ENCODE measurements at places on chromosomes 7 and 10. TPM values are rescaled to one million over a fixed set of nuclear protein-coding genes. Genes with fewer than 3 reads are reported as not detected.

DNA sequence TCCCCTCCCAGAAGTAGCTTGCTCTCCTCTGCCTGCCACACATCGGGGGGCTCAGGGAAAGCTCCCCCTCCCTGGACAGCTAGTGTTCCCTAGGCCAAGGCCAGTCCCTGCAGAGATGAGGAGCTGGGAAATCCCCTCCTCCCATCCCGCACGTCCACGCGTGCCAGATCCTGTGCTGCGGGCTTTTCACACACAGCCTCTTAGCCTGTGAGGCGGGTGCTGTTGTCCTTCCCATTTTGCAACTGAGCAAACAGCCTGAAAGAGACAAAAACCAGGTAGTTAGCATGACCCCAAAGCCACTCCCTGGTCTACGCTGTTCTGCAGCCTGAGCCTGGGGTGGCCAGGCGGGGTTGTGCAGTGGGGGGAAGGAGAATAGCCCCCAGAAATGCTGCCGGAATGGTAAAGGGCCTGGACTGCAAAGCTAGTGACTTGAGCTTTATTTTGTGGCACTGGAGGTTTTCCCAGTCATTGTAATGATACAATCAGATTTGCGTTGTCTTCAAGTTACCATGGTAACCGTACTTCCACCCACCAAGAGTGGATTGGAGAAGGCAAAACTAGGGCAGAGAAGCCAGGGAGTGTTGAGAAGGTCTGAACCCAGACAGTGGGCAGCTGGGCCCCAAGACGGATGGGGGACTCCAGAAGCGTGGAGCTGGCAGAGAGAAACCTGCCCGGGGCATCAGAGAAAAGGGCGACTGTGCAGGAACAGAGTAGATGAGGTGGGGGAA lies 98.6 kb upstream of the KCTD7 start:
- H3K27ac ChIP-seq: no peak overlapping the region
- H3K4me1 ChIP-seq: no peaks in the 10 kb centered on the region
- no peak overlapping the region for H3K4me3 ChIP-seq
- H3K27me3 ChIP-seq: no peaks in the 10 kb centered on the region

GRCh38 chr7:69699931-69700330 lies 101.7 kb downstream of the AUTS2 start:
- H3K27ac ChIP-seq: no peak overlapping the region
- H3K36me3 ChIP-seq: no peaks in the 10 kb centered on the region
- no peak overlapping the region for H3K4me3 ChIP-seq
- H3K4me1 ChIP-seq: peaks cover 11% of the 10 kb centered on the region
- DNase-seq: no peak

DNA sequence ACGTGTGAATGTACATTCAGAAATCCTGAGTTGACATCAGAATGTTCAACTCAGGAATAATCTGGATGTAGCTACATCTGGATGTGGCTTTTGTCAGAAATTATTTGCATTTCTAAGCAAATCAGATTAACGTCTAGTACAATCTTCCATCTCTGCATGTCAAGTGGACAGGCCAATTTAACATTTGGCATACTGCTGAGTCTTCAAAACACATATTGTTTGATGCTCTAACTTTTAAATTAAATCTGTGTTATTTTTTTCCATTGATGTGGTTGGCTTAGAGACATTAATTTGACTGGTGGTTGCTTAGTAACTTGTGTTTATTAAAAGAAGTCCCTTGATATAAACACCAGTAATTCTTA lies 3.4 kb downstream of the STAMBPL1 start:
- peaks cover 78% of the 10 kb centered on the region for H3K4me1 ChIP-seq
- peaks cover 26% of the 10 kb centered on the region for H3K36me3 ChIP-seq
- no peak overlapping the region for H3K27ac ChIP-seq
- DNase-seq: no peak

DNA sequence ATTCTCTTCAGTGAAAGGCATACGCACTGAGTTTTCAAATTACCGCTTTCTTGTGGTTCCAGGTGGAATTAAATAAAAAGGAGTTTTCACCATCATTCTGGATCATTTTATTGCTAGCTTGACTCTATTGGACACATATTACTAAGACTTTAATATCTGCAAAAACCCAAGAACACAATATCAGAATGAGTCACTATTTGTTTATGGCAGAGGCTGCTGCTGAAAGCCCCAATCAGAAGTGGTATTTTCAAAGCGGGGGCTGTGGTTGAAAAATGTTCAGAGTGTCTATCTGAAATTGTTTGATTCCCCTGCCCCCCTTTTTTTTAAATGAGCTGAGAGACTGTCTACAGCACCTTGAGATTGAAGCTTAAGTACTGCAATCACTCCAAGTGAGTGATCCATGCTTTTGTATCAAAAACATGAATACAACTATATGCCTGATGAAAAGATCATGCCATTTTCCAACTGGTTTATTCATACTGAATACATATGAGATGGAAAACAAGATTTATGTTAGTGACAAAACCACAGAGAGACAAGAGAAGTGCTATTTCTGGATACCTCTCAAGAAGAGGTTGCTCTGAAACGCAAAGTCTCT lies 376.4 kb downstream of the HTR7 start:
- H3K4me1 ChIP-seq: no peaks in the 10 kb centered on the region
- H3K36me3 ChIP-seq: no peaks in the 10 kb centered on the region
- DNase-seq: no peak
- no peak overlapping the region for H3K27ac ChIP-seq

DNA sequence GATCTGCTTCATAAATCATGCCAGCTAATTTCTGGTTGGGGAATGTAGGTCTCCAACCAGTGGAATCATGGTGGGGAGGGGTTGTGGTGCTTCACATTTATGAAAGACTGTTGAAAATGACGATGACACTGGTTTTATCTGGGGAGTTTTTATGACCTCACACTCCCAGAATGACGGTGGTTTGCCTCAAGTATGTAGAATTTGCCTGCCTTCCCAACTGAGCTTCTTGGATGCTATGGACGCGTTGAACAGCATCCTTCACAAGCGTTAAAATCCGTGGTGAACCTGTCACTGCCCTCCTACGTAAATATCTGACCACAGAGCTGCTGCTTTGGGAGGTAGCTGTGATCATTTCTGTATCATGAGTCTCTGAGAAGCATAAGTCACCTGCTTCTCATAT lies 3.3 kb downstream of the INSYN2A start:
- peaks cover 2% of the 10 kb centered on the region for H3K4me1 ChIP-seq
- DNase-seq: no peak
- H3K27me3 ChIP-seq: peaks cover 28% of the 10 kb centered on the region
- H3K4me3 ChIP-seq: no peak overlapping the region

DNA sequence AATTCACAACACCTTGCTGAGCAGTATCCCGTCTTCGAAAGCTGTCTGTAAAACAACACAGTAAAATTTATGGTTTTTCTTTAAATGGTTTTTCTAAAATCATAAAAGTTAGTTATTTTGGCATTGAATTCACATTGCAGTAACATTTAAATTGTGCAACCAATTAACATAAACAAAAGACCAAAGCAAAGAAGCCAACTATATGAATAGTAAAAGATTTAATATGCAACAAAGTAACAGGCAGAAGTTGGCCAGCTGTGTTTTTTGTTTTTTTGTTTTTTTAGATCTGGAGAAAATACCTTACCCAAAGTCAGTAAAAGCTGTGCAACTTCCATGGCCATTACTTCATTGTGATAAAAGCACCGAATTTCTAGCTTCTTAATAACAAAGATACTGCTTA lies 11.3 kb downstream of the SRI start:
- DNase-seq: no peak
- peaks cover 48% of the 10 kb centered on the region for H3K36me3 ChIP-seq
- no peak overlapping the region for H3K4me3 ChIP-seq
- H3K27me3 ChIP-seq: no peaks in the 10 kb centered on the region
- no peak overlapping the region for H3K27ac ChIP-seq

DNA sequence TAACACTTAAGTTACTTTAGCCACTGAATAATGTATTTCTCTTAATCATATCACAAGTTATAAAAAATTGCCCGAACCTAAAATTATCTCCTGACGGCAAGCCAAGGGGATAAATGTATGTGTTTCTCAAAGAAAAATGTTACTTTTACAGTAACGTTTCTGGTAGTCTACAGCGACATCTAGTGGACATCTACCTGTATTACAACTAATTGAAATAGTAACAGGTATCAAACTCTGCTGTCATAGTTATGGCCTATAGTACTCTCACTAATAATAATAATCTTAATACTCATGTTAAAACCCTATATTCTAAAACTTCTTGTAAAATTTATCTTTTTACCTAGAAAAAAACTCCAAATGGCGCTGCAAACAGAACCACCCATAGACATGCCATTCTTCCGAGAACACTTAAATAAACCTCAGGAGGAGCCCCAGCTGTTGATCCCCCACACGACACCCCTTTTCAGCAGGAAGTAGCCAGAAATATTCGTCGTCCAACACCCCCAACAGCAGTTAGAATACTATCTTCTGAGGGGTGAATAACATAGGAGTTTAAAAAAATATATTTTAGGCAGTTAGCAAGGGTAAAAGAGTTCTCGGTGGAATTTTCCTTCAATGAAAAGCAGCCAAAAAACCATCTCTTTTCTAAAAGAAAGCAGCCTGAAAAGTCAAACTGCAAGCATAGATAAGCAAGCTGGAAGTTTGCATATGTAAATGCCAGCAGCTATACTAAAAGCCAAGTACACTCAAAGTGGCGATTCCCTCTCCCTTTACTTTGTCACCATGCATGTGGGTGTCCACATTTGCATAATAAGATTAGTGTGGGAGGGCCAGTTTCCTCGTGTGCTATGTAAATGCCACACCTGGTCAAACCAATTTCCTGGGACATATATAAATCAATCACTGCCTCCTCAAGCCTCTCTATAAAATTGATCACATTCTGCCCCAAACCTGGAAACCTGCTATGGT lies 40.5 kb upstream of the ZNF107 start:
- no peaks in the 10 kb centered on the region for H3K36me3 ChIP-seq
- H3K27ac ChIP-seq: no peak overlapping the region
- H3K27me3 ChIP-seq: no peaks in the 10 kb centered on the region
- DNase-seq: no peak
- H3K4me1 ChIP-seq: peaks cover 5% of the 10 kb centered on the region
- no peak overlapping the region for H3K4me3 ChIP-seq

Gene FAM25A
- not detected for total RNA-seq

Gene ZNF804B
- not detected for total RNA-seq
